Mesendoderm (in vitro differentiated cells): ENCODE measurements at places on chromosomes 6 and 20.

DNA sequence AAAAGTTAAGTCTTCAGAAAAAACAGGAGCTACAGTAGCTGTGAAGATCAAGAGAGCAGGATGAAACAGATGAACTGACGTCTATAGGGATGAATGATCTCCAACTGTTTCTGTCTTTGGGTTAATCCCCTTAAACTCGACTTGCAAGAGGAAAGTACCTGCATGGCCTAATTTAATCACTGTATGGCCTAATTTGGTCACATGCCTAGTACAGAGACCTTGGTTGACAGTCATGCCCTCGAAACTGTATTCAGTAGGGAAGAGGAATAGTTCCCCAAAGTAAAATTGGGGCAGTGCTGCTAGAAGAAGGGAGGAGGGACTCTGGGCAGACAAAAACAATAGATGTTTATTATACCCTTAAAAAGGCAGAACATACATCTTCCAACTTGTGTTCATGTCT is 10.0 kb upstream of the SMAP1 start:
- H3K4me3 ChIP-seq: no peak overlapping the region
- no peaks in the 10 kb centered on the region for H3K27me3 ChIP-seq
- no peak for DNase-seq

GRCh38 chr6:101392586-101393230 is 800 bp upstream of the GRIK2 start:
- H3K4me1 ChIP-seq: peaks cover 2% of the 10 kb centered on the region
- peak; percentile 41 for DNase-seq
- H3K27ac ChIP-seq: no peak overlapping the region
- peaks cover 3% of the 10 kb centered on the region for H3K27me3 ChIP-seq
- H3K4me3 ChIP-seq: peak overlapping the region; percentile 57

DNA sequence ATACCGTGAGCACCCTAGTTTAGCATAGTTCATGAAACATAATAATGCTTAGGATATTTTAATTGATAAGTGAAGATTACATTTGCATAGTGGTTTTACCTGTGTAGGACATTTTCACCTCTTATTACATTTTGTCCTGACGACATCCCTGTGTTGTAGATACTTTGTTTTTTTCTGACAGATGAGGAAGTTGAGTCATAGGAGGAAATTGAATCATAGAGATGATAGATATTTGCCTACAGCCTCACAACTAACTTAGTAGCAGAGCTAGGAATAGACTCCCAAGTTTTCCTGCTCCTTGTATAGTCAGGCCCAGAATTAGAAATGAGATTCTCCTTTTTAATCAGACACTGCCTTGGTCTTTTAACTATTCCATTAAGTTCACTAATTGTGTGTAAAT is 100.5 kb upstream of the SUPT3H start:
- DNase-seq: no peak
- no peaks in the 10 kb centered on the region for H3K4me1 ChIP-seq

DNA sequence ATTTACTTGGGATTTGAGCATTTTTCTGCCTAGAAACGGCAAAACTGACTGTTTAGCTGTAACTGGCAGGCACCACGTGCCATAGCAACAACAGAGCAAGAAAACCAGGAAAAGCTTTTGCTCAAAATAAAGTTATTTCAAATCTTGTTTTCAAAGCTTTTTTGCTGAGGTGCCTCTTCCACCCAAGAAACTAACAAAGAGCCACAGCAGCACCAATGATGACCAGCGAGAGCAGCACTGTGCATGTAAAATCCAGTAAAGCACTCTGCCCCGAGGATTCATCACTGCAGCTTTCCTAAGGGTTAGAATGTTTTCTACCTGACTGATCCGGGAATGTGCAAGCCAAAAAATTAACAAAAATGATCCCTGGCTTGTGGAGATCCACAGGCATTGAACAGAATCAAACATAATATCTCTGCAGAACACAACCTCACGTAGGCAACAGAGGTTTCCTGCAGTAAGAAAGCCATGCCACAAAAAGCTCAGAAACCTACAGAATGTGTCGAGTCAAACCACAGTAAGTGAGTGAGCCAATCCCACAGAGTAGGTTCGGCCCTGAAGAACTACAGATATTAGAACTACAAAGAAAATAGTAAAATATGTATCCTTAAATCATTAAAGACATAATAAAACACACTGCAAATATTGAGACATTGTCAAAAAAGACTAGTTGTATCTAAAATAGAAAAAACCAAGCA is 7.4 kb upstream of the ULBP3 start:
- no peaks in the 10 kb centered on the region for H3K4me1 ChIP-seq
- H3K4me3 ChIP-seq: no peak overlapping the region
- no peaks in the 10 kb centered on the region for H3K27me3 ChIP-seq
- peak; percentile 26 for DNase-seq
- no peaks in the 10 kb centered on the region for H3K36me3 ChIP-seq

GRCh38 chr6:102981490-102982015 is 1588.0 kb downstream of the GRIK2 start:
- peak; percentile 37 for DNase-seq
- no peaks in the 10 kb centered on the region for H3K27me3 ChIP-seq
- peaks cover 4% of the 10 kb centered on the region for H3K4me1 ChIP-seq
- H3K36me3 ChIP-seq: no peaks in the 10 kb centered on the region
- no peak overlapping the region for H3K27ac ChIP-seq
- H3K4me3 ChIP-seq: no peak overlapping the region

GRCh38 chr6:33207552-33208090 is 679 bp upstream of the RING1 start:
- no peaks in the 10 kb centered on the region for H3K27me3 ChIP-seq
- peaks cover 4% of the 10 kb centered on the region for H3K4me1 ChIP-seq
- no peak overlapping the region for H3K27ac ChIP-seq
- no peak for DNase-seq
- peaks cover 8% of the 10 kb centered on the region for H3K36me3 ChIP-seq

DNA sequence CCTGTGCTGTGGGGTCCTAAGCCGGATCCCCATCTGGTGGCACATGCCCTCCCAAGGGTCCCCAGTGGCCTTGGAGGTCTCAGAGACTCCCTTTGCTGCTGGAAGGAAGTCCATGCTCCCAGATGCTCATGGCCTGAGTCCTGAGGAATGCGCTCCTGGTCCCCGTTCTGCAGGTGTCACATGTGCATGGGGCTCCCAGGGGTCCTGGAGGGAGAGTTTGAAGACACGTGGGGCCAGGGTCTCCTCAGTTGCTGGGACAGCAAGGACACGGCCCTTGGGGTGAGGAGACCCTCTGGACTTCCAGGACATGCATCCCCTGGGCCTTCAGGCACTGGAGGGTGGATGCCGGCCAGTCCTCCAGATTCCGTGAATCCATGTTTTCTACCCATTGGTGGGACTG is 11.7 kb downstream of the ZBP1 start:
- no peak overlapping the region for H3K4me3 ChIP-seq
- H3K27me3 ChIP-seq: no peaks in the 10 kb centered on the region
- H3K27ac ChIP-seq: no peak overlapping the region

DNA sequence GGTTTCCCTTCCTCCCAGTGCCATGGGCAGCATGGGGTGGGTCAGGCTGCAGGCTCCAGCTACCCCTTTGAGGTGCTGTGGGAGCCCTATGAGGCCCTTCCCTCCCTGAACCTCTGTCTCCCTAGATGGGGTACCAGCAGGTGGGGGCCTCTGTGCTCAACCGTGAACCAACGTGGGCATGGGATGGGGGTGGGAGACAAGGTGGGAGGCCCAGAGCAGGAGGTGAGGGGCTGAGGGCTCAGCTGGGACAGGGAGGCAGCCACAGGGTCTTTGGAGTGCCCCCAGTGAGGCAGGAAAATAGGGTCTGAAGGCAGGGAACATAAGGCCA is 33.3 kb downstream of the SUN5 start:
- peak overlapping the region; percentile 4 for H3K27ac ChIP-seq
- peaks cover 25% of the 10 kb centered on the region for H3K4me1 ChIP-seq
- H3K36me3 ChIP-seq: no peaks in the 10 kb centered on the region
- H3K27me3 ChIP-seq: no peaks in the 10 kb centered on the region

- no peak overlapping the region for H3K27ac ChIP-seq
- H3K4me3 ChIP-seq: no peak overlapping the region
- H3K27me3 ChIP-seq: no peaks in the 10 kb centered on the region
- H3K4me1 ChIP-seq: peaks cover 2% of the 10 kb centered on the region
- no peaks in the 10 kb centered on the region for H3K36me3 ChIP-seq
These were observed 46.1 kb downstream of the RALGAPA2 start for GRCh38 chr20:20666359-20666758.

DNA sequence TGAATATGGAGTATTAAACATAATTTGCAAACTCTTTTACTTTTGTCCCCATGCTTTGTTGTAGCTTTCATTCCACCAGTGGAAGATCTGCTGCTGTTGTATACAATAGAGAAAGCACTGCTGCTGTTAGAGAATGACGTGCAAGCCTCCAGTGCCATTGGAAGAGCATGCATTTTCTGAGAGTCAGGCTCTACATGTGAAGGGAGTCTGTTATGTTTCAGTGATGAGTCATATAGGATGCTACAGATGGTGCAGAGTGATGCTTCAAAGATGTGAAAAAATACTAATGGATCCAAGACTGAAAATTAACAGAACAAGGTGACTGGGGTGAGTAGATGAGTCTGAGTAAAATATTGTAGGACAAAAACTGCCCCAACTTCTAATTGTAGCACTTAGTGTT is 22.4 kb upstream of the BACH2 start:
- H3K27ac ChIP-seq: no peak overlapping the region
- no peak for DNase-seq
- no peaks in the 10 kb centered on the region for H3K4me1 ChIP-seq
- H3K36me3 ChIP-seq: no peaks in the 10 kb centered on the region
- H3K4me3 ChIP-seq: no peak overlapping the region

DNA sequence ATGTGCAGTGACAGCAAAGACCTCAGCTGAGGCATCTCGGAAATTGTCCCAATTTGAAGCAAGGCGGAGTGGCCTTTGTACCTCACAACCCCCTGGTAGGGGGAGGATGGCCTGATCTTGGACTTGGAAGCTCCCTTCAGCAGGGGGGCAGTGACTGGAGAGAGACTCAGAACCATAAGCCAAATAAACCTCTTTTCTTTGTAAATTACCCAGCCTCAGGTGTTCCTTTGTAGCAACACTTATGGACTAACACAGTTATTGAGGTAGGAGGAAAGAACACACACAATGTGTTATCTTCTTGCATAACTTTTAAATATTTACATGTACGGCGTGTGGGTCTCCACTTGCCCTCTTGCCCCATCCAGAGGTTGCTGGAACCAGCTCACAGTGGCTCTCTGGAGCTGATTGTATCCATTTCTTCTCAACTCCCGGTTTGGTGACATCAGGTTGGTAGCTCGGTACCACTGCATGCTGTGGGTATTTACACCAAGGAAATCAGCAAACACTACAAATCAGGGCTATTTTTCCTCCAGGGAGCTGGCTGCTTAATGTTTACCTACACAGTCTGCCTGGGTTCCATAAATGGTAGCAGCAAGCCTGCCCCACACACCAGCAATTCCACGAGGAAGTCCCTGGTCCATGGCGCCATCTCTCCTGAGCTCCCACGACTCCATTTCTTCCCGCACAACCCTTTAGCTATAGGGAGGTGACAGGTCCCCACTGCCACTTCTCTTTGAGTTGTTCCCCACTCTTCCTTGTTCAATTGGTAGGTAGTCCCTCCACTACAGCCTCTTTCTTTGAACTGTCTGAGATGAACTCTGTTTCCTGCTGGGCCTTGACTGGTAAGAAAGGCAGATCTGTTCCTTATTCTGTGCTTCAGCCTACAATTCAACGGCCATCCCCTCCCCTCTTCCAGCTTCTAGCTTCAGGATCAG is 54.3 kb upstream of the TASP1 start:
- no peaks in the 10 kb centered on the region for H3K27me3 ChIP-seq
- DNase-seq: no peak
- H3K36me3 ChIP-seq: no peaks in the 10 kb centered on the region
- H3K4me1 ChIP-seq: no peaks in the 10 kb centered on the region
- H3K27ac ChIP-seq: no peak overlapping the region

DNA sequence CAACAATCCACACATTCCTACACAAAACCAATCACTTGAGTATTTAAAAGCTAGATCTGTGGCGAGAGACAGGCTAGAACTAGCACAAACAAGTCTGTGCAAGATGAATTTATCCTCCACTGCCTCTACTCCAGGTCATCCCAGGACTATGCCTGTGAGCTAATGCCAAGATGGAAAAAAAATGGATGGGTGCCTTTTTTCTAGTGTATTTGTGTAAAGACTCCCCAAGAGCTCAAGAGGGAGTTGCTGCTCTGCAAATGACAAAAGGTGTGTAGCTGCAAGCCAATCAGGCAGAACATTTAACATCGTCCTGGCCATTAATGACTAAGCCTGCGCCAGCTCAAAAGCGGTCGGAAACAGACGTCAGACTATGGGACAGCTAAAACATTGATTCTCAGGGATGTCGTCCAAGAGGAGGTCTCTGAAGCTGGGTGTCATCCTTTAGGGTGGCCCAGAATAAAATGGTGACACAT is 21.9 kb downstream of the ATXN1 start:
- H3K4me3 ChIP-seq: no peak overlapping the region
- H3K36me3 ChIP-seq: no peaks in the 10 kb centered on the region
- no peaks in the 10 kb centered on the region for H3K27me3 ChIP-seq

- H3K4me3 ChIP-seq: no peak overlapping the region
- no peak overlapping the region for H3K27ac ChIP-seq
- H3K4me1 ChIP-seq: peaks cover 10% of the 10 kb centered on the region
- H3K27me3 ChIP-seq: no peaks in the 10 kb centered on the region
These were observed 45.6 kb upstream of the FOXA2 start for GRCh38 chr20:22629927-22630326.

GRCh38 chr20:60760256-60761000 is 491.6 kb upstream of the CDH4 start:
- no peaks in the 10 kb centered on the region for H3K27me3 ChIP-seq
- DNase-seq: no peak
- H3K4me1 ChIP-seq: no peaks in the 10 kb centered on the region
- no peaks in the 10 kb centered on the region for H3K36me3 ChIP-seq
- no peak overlapping the region for H3K4me3 ChIP-seq

DNA sequence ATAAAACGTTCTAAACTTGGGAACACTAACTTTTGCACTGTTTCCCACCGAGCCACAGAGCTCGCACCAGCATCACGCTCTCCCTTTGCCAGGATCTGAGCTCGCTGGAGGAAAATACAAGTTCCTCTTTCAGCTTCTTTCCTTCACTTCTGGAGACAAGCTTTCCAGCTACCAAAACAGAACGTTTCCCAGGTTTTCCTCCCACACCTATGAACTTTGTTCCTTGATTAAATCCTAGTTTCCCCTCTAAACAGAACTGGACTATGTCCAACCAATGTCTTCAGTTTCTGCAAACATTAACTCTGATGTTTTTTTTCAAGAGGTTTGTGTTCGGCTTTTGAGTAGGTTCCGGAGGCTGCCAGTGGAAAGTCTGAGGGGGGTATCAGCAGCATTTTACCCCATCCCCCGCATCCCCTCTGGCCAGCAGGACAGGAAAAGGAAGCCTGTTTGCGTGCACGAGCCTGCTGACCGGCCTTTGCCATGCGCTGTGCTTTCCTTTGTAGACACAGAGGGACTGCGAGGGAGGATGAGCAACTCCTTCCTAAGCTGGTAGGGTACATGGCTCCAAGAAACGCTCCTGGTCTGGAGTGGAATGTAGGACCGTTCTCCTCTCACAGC is 135.5 kb downstream of the LY86 start:
- peak overlapping the region; percentile 0 for H3K27ac ChIP-seq
- peak; percentile 77 for DNase-seq
- H3K36me3 ChIP-seq: no peaks in the 10 kb centered on the region

- H3K27me3 ChIP-seq: no peaks in the 10 kb centered on the region
- no peaks in the 10 kb centered on the region for H3K36me3 ChIP-seq
- H3K4me1 ChIP-seq: no peaks in the 10 kb centered on the region
- H3K4me3 ChIP-seq: no peak overlapping the region
These were observed 7.9 kb upstream of the RIN2 start for GRCh38 chr20:19750101-19750606.
